HFFc6 (cell line): ENCODE measurements at places on chromosomes 2 and 18.

DNA sequence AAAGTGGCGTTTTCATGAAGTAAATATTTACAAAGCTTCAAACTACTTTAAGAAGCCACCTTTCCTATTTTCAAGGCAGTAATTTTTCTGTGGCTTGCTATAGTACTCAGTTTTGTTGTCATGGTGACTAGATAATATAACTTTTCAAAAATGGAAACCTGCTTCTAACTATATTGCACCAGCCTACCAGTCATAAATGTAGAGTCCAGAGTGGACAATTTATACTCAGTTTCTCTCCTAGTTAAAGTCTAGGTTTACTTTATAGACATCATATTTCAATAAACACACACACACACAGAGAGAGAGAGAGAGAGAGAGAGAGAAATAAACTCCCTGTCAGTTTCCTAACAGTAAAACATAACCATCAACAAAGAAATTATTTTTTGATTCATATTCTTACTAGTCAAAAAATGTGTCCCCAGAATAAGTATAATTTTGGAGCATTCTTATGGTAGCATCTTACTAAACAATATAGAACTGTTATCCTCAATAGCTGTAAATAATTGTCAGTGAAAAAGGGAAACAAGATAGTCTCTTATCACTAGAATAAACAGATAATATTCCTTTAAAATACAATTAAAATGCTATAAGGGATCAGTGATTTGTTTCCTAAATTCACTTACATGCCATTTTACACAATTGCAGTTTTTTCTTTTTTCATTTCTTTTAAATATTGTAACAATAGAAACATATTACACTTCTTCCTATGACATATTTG, 163.5 kb upstream of the BOD1L2 start:
- DNase-seq = no peak

- DNase-seq = no peak
Measured at GRCh38 chr18:13606604-13607254, 119.6 kb downstream of the FAM210A start.

- DNase-seq = no peak
Measured at GRCh38 chr2:240750409-240750808, 58.7 kb downstream of the AQP12A start.

DNA sequence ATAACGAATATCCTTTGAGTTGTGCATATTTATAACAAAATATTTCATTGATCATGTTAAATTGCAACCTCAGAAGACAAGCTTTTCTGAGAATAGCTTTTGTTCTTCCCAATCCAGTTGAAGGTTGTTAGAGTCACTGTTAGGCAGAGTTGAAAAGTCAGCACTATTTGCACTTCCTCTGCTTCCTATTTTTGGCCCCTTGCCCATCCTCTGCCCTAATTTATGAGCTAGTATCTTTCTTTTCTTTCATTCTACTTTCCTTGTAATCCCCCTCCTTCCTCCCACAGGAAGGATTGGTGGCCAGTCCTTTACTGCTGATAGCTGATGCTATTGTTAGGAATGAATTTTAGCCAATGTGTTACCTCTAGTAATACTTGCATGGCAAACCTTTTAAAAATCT, 4.9 kb downstream of the RALB start:
- DNase-seq = no peak
